ENCODE measurements at places on chromosomes 13 and 19. TPM values are rescaled to one million over a fixed set of nuclear protein-coding genes. Genes with fewer than 3 reads are reported as not detected.

DNA sequence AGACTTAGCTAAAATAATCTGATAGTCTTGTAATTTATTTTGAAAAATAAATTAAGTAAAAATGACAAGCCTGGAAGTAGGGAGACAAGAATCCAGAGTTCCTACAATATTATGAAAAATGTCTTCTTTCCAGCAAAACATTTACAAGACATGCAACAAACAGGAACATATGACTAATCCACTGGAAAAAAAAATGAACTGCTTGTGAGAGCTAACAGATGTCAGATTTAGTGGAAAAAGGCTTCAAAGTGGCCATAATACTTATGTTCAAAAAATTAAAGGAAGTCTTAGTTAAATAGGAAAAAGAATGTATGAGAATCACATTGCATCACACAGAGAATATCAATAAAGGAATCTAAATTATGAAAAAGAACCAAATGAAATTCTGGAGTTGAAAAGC lies 2082.0 kb upstream of the PCDH20 start:
- H3K36me3 ChIP-seq = no peaks in the 10 kb centered on the region
- no peaks in the 10 kb centered on the region for H3K27me3 ChIP-seq

CEACAM21 gene
- 19.8 TPM for total RNA-seq

STXBP2 gene
- total RNA-seq = 99.2 TPM

TEX26 gene
- total RNA-seq = not detected

DNA sequence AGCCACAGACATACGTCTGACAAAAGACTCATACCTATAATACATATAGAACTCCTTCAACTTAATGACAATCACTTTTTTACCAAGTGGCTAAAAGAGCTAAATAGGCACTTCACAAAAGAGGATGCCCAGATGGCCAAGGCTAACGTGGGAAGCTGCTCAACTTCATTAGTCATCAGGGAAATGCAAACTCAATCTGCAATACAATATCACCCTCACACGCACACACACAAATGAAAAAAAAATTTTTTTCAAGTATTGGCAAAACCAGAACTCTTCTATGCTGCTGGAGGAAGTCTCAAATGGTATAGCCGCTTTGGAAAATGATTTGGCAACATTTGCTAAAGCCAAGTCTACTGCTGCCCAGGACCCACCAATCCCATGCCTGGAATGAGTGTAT lies 14.6 kb upstream of the DNMT1 start:
- no peak overlapping the region for H3K4me3 ChIP-seq
- no peaks in the 10 kb centered on the region for H3K4me1 ChIP-seq
- H3K27me3 ChIP-seq = no peaks in the 10 kb centered on the region
- peaks cover 2% of the 10 kb centered on the region for H3K36me3 ChIP-seq
- DNase-seq = no peak

GRCh38 chr19:29265436-29265835 lies 52.5 kb upstream of the UQCRFS1 start:
- no peak overlapping the region for H3K27ac ChIP-seq
- H3K4me3 ChIP-seq = no peak overlapping the region
- no peaks in the 10 kb centered on the region for H3K36me3 ChIP-seq
- peaks cover 12% of the 10 kb centered on the region for H3K27me3 ChIP-seq

GRCh38 chr19:56324436-56324835 lies 9.8 kb upstream of the ZSCAN5A start:
- no peaks in the 10 kb centered on the region for H3K36me3 ChIP-seq
- DNase-seq = no peak
- H3K4me1 ChIP-seq = no peaks in the 10 kb centered on the region

PROSER1 gene
- 108 TPM for total RNA-seq

DNA sequence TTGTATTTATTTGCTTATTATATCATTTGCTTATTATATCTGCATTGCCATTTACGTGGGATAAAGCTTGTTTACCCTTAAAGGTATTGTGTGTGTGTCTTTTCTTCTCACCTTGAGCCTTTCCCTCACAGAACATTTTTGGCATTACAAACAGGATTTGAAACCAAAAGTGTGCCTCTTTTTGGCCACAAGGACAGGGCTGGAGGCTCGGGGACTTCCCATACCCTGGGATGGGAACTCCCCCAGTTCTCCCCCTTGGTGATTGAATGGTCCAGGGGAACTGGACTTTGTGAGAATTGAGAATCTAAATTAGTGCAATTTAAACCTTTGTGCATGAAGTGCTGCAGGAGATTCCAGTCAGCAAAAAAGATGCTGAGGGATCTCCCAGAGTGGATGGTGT lies 2.4 kb upstream of the ZNF506 start:
- H3K4me1 ChIP-seq = peaks cover 30% of the 10 kb centered on the region
- DNase-seq = peak; percentile 29
- H3K36me3 ChIP-seq = peaks cover 39% of the 10 kb centered on the region
- H3K27ac ChIP-seq = no peak overlapping the region

ZNF90 gene
- total RNA-seq = 21.4 TPM

- H3K27me3 ChIP-seq = no peaks in the 10 kb centered on the region
- H3K27ac ChIP-seq = no peak overlapping the region
- peaks cover 10% of the 10 kb centered on the region for H3K4me1 ChIP-seq
- DNase-seq = no peak
- H3K36me3 ChIP-seq = no peaks in the 10 kb centered on the region
- H3K4me3 ChIP-seq = no peak overlapping the region
Measured at GRCh38 chr13:26227166-26227971, 5.3 kb upstream of the RNF6 start.

CCL25 gene
- total RNA-seq = not detected

SIGLEC7 gene
- not detected for total RNA-seq

GRCh38 chr19:2982983-2983350 lies 5.6 kb downstream of the TLE6 start:
- DNase-seq = no peak
- no peaks in the 10 kb centered on the region for H3K36me3 ChIP-seq
- H3K4me1 ChIP-seq = no peaks in the 10 kb centered on the region
- no peak overlapping the region for H3K27ac ChIP-seq

DNA sequence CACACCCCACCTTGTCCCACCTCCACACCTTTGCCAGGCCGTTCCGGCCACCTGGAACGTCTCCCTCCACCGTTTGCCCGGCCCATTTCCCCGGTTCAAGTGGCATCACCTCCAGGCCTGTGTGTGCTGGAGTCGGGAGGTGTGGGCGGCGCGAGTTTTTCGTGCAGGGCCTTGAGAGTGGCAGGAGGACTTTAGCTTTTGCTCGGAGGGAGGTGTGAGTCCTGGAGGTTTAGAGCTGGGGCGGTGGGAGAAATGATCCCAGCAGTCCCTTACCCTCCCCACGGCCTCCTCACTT lies 4.3 kb upstream of the PALM start:
- no peaks in the 10 kb centered on the region for H3K36me3 ChIP-seq
- peaks cover 4% of the 10 kb centered on the region for H3K4me1 ChIP-seq
- peaks cover 25% of the 10 kb centered on the region for H3K27me3 ChIP-seq
- DNase-seq = no peak

- H3K27ac ChIP-seq = no peak overlapping the region
- no peaks in the 10 kb centered on the region for H3K4me1 ChIP-seq
- H3K4me3 ChIP-seq = no peak overlapping the region
- no peaks in the 10 kb centered on the region for H3K36me3 ChIP-seq
- no peaks in the 10 kb centered on the region for H3K27me3 ChIP-seq
- no peak for DNase-seq
Measured at GRCh38 chr13:65843314-65843731, 1386.8 kb downstream of the PCDH9 start.

GRCh38 chr19:46100344-46100743 lies 24.1 kb downstream of the IGFL3 start:
- no peak for DNase-seq
- peaks cover 39% of the 10 kb centered on the region for H3K27me3 ChIP-seq
- no peak overlapping the region for H3K4me3 ChIP-seq
- peaks cover 5% of the 10 kb centered on the region for H3K36me3 ChIP-seq
- H3K27ac ChIP-seq = no peak overlapping the region

C13orf42 gene
- total RNA-seq = not detected

WASF3 gene
- total RNA-seq = 0.09 TPM

DNA sequence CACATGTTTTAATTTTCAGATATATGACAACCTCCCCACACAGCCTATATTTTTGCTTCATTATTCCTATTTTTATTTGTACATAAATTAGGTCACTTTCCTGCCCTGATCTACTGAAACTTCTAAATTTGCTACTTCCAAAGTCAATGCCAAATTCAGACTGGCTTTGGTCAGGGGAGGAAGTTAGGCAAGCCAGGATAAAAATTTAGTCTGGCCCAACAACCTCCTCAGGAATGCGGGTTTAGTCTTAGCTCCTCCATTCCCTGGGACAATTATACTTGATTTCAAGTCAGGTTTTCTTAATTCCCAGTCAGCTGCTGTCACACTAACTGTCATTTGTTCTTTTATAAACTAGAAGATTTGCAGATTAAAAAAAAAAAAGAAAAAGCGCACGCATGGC lies 84.3 kb downstream of the TM9SF2 start:
- H3K27me3 ChIP-seq = no peaks in the 10 kb centered on the region
- no peak overlapping the region for H3K4me3 ChIP-seq
- H3K4me1 ChIP-seq = no peaks in the 10 kb centered on the region
- no peak overlapping the region for H3K27ac ChIP-seq
- H3K36me3 ChIP-seq = no peaks in the 10 kb centered on the region

GRCh38 chr19:49506575-49507105 lies 5.8 kb upstream of the FCGRT start:
- no peaks in the 10 kb centered on the region for H3K27me3 ChIP-seq
- peak; percentile 85 for DNase-seq
- no peak overlapping the region for H3K27ac ChIP-seq
- peaks cover 18% of the 10 kb centered on the region for H3K4me1 ChIP-seq
- H3K4me3 ChIP-seq = no peak overlapping the region

GRCh38 chr19:41187884-41188279 lies 5.1 kb upstream of the CYP2S1 start:
- DNase-seq = no peak
- no peaks in the 10 kb centered on the region for H3K36me3 ChIP-seq
- peaks cover 30% of the 10 kb centered on the region for H3K27me3 ChIP-seq

GRCh38 chr13:100913143-100913542 lies 238.5 kb upstream of the TMTC4 start:
- H3K4me3 ChIP-seq = no peak overlapping the region
- DNase-seq = no peak
- no peak overlapping the region for H3K27ac ChIP-seq
- H3K36me3 ChIP-seq = no peaks in the 10 kb centered on the region
- H3K4me1 ChIP-seq = no peaks in the 10 kb centered on the region

- H3K27me3 ChIP-seq = peaks cover 38% of the 10 kb centered on the region
- H3K4me1 ChIP-seq = peaks cover 21% of the 10 kb centered on the region
- no peak overlapping the region for H3K27ac ChIP-seq
- no peak for DNase-seq
- H3K36me3 ChIP-seq = no peaks in the 10 kb centered on the region
- no peak overlapping the region for H3K4me3 ChIP-seq
Measured at GRCh38 chr19:41220811-41221210, 1.8 kb downstream of the AXL start.

GRCh38 chr13:51687947-51688714 lies 103.9 kb downstream of the WDFY2 start:
- no peak overlapping the region for H3K4me3 ChIP-seq
- no peaks in the 10 kb centered on the region for H3K27me3 ChIP-seq
- H3K27ac ChIP-seq = peak overlapping the region; percentile 49
- H3K36me3 ChIP-seq = no peaks in the 10 kb centered on the region
- no peak for DNase-seq
- H3K4me1 ChIP-seq = peaks cover 21% of the 10 kb centered on the region

LRP3 gene
- 0.31 TPM for total RNA-seq

CEP89 gene
- 10.3 TPM for total RNA-seq

DNA sequence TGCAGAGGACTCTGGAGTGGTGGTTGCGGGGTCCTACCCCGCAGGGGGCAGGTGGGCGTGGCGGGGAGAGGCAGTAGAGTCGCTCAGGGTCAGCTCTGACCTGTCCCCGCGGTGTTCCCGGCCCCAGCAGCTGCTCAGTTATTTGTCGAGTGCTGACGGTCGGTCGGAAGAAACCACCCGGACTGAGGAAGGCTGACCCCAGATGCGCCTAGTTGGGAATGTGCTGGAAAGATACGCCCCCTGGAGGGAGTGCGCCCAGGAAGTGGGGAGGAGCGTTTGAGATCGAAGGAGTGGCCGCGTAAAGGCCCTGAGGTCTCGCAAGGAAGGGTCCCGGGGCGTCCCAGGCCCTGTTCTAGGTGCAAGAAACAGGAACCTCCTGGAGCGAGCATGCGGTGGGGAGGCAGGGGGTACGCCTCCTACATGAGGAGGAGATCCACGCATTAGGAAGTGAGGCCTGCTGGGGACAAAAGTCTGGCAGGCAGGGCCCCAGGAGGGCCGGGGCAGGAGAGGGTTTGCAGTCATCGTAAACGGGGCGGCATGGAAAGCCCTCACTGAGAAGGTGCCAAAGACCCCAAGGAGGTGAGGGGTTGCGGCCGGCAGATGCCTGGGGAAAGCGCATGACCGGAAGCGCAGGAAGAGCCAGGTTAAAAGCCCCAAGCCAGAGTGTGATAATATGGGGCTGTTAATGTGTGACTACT lies 9.2 kb downstream of the CCDC8 start:
- peaks cover 56% of the 10 kb centered on the region for H3K27me3 ChIP-seq
- DNase-seq = no peak

DNA sequence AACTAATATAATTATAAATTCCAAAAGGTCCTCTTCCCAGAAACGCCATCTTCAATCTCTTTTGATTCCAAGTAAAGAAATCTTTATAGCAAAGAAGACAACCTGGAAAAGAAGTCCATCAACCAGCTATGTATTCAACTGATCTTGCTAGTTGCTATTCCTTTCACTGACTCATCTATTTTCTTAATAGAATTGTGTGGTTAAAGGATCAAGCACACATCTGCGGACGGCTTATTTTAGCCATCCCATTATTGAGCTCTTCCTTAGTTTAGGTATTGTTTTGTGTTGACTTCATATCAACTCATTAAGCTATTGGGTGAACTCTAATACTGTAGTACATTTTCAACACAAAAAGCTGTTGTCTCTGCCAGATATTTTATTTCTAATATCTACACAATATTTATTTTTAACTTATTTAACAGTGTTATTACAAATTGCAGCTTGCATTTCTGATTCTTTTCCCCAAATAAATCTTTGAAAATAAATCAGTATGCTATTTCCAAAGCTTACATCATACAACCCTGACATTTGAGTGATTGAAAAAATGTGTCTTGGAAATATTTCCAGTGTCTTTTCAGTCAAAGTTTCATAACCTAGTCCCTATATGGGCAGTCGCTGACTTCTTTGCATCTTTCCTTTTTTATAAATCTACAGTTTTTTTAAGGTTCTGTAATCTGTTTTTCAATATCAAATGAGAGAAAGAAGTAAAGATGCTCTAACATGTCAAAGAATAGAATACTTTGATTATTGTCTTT lies 158.8 kb upstream of the SPRY2 start:
- no peak overlapping the region for H3K27ac ChIP-seq
- DNase-seq = no peak
- no peaks in the 10 kb centered on the region for H3K36me3 ChIP-seq

DNA sequence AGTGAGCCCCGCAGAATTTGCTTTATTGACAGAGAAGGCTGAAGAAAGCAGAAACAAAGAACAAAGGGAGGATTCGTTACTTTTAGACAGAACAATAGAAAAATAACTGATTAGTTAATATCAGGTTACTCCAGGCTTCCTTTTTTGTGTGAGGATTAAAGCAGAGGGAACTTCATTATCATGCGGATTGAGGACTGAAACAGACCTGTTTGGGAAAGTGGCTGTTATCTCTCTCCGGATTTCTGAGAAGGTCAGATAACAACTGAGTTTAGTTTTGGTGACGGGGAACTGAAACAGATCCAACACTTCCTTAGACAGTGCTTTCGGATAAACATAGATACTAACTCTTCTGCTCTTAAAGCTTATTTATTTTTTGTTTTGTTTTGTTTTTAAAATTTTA lies 246.4 kb upstream of the ZNF507 start:
- no peak overlapping the region for H3K27ac ChIP-seq
- H3K4me3 ChIP-seq = no peak overlapping the region
- no peaks in the 10 kb centered on the region for H3K36me3 ChIP-seq
- H3K4me1 ChIP-seq = no peaks in the 10 kb centered on the region

TMEM238 gene
- total RNA-seq = 10.6 TPM

GRCh38 chr13:31224174-31224669 lies 24.4 kb downstream of the B3GLCT start:
- H3K4me3 ChIP-seq = no peak overlapping the region
- no peak for DNase-seq

FOXA3 gene
- 0.36 TPM for total RNA-seq

TEAD2 gene
- total RNA-seq = not detected
